ENCODE measurements at places on chromosomes 2 and 18.
A peak's percentile ranks its signal among the peaks of the same experiment; 100 is the strongest.

- no peak for DNase-seq
Measured at GRCh38 chr2:20544153-20544747, 97.4 kb downstream of the RHOB start.

- no peak for DNase-seq
Measured at GRCh38 chr2:198558176-198558575, 753.8 kb downstream of the PLCL1 start.

GRCh38 chr2:239832490-239833268 is 192.5 kb downstream of the NDUFA10 start:
- DNase-seq = no peak

GRCh38 chr2:239715202-239715601 is 309.9 kb downstream of the NDUFA10 start:
- DNase-seq = no peak

DNA sequence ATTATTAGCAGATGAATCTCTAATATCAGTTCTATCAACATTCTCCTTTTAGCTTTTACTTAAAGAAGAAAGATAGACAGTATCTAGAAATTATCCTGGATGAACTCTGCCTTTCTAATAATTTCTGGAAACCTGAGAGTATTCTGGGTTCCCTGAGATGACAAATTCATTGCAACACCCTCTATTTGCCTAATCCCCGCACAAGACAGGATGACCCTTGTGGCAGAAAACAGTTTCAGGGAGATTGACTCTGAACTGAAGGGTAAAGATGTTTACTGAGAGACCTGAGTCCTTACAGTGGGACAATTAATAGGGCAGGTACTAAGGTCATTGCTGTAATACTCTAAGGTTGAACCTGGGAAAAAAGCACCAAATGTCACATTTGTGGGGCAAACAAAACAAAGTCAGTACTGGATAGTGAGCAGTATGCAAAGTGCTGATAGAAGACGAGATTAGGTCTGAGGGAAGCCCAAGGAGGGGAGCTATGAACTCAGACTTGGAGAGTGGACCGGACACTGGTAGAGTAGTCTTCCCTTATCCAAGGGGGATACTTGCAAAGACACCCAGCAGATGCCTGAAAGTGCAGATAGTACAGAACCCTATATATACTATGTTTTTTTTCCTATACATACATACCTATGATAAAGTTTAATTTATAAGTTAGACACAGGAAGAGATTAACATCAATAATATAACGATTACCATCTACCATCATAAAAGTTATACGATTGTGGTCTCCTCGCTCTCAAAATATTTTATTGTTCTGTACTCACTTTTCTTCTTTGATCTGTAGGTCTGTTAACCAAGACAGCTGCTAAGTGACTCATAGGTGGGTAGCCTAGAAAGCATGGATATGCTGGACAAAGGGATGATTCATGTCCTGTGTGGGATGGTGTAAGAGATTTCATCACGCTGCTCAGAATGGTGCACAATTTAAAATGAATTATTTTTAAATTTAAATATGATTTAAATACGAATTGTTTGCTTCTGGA is 148.3 kb upstream of the KLHL14 start:
- DNase-seq = no peak

GRCh38 chr2:227308784-227309183 is 16.3 kb upstream of the MFF start:
- no peak for DNase-seq

- no peak for DNase-seq
Measured at GRCh38 chr2:101627285-101628029, 70.0 kb upstream of the MAP4K4 start.

DNA sequence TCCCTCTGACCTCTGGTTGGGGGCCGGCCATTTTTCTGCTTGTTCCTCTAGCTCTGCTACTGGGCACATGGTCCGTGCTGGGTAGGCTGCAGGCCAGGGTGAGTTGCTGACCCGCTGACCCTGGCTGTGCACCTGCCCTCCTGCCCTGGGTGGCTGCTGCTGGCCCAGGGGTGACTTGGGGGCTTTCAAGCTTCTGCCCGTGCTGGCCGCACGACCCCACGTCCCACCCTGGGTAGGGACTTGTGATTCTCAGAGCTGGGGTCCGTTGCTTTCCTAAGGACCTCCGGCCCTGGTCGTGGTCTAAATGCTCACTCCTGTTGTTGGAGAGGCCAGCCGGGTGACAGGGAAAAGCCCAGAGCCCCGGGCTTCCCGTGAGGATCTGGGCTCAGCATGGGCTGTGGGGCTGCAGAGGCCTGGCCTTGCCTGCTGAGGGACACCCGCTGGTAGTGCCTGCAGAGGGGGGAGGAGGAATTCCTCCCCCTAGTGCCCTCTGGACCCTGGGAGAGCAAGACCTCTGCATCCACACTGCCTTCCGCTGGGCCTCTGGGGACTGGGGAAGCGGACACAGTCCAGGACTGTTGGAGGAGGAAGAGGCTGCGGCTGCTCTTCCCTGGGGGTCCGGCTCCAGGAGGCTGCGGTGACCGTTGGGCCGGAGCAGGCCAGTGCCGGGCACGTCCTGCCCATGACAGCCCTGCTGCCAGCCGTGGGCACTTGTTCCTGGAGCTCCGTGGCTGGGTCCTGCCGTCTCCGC is 6.3 kb upstream of the GAL3ST2 start:
- DNase-seq = no peak

- no peak for DNase-seq
Measured at GRCh38 chr2:55970500-55970899, 46.9 kb upstream of the EFEMP1 start.

- DNase-seq = no peak
Measured at GRCh38 chr2:235378944-235379343, 114.9 kb upstream of the AGAP1 start.

DNA sequence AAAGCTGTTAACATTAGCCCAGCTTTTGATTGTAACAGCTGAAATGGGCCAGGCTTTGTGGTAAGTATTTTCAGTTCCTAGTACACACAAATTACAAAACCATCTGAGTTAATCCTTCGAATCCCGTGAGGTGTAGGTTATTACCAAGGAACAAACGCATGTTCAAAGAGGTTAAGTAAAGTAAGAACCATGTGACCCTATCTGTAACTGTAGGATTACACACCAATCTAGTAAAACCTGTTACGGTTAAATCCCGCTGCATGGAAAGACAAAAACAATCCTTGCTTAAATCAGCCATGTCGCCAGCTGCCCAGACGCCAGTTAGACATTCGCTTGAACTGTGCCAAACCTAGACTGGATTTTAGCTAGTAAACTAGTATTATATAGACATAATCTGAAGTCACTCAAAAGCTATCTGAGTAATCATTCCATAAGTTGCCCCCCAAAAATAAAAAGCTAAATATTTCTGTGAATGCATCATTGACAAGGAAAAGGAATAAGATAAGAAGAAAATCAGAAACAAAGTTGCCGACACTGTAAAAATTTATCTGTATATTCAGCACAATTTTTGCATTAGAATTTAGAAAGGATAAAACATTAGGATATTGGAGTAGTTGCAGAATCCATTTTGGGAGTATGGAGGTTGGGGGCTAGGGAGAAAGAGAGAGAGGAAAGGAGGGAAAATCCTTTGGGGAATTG is 638.0 kb downstream of the CNTNAP5 start:
- no peak for DNase-seq

DNA sequence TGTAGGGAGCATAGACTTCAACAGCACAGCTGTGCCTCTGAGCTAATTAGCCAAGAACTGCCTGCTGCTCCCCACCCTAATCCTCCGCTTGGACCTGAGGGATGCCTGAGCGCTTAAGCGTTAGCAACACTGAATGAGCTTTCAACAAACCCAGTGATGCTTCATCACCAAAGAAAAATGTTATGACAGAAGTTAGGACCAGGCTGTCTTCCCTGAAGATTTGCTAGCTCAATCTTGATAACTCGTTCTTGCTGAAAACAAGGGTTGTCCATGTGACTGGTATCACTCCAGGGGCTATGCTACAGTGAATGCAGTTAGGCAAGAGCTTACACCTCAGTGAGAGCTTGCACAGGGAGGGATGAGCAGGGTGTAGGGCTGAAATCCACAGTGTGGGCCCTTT is 190.7 kb upstream of the SIX2 start:
- DNase-seq = no peak

- no peak for DNase-seq
Measured at GRCh38 chr2:182207049-182207746, 219.6 kb downstream of the PDE1A start.

- no peak for DNase-seq
Measured at GRCh38 chr18:2083691-2084090, 487.6 kb downstream of the METTL4 start.

- no peak for DNase-seq
Measured at GRCh38 chr2:226440127-226440918, 359.3 kb downstream of the IRS1 start.

- no peak for DNase-seq
Measured at GRCh38 chr2:173574324-173575112, 219.8 kb downstream of the CDCA7 start.

GRCh38 chr2:172562298-172562697 is 6.4 kb downstream of the PDK1 start:
- no peak for DNase-seq

DNA sequence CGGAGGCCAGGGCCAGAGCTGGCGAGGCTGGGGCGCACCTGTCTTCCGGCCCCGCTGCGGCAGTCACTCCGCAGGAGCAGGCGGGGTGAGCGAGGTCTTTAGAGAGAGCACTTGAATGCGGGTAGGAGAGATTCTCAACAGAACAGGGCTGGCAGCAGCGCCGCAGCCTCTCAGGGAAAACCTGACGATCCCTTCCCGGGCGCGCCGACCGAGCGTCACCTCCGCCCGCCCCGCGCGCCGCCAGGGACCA is 526 bp downstream of the PRKRA start:
- DNase-seq = peak; percentile 59

GRCh38 chr2:224209555-224210285 is 170.6 kb upstream of the SERPINE2 start:
- DNase-seq = no peak

GRCh38 chr2:192035731-192036442 is 158.8 kb downstream of the TMEFF2 start:
- no peak for DNase-seq

DNA sequence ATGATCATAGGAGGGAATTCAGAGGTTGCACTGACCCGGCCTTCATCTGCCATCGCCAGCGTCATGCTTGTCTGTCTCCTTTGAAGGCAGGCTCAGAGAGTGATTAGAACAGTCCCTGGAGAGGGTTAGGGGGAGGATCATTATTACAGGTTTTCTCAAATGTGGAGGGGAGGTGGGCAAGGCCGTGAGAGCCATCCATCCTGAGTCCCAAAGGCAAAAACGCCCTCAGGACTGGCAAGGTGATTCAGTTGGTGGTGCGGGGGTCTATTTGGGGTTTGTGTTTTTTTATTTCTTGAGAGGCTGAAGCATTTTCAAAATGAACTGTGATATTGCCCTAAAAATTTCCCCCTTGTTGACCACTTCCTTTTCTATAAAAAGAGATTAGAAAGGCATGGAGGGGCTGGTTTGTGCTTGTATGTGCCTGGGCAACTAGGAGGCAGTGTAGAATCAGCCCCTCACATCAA is 39.3 kb upstream of the GYPC start:
- no peak for DNase-seq

DNA sequence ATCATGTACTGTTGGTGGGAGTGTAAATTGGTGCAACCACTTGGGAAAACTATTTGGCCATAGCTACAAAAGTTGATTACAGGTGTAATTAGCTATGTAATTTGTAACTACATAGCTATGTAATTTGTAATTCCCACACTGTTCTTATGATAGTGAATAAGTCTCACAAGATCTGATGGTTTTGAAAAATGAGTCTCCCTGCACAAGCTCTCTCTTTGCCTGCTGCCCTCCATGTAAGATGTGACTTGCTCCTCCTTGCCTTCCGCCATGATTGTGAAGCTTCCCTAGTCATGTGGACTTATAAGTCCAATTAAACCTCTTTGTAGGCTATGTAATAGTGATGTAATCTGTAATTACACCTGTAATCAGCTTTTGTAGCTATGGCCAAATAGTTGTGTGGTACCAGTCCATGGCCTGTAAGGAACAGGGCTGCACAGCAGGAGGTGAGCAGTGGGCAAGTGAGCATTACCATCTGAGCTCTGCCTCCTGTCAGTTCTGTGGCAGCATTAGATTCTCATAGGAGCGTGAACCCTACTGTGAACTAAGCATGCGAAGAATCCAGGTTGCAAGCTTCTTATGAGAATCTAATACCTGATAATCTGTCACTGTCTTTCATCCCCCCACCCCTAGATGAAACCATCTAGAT is 133.7 kb upstream of the COPS8 start:
- no peak for DNase-seq

DNA sequence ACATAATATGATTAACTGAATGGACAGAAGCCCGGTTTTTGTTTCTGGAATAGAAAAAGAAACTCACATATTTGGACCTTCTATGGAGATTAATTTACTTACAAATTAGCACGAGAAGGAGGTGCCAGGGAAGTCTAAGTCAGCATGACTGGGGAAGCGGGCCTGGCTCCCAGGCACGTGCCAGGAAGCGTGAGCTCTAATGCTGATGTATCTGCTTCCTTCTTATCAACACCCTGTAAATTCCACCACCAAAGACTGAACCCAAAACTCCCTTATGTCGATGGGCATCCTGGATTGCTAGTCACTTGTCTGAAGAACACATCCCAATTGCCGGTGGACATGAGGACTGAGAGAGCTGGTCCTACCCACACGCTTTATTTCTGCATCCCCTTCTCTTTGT is 134.5 kb downstream of the GALNT14 start:
- no peak for DNase-seq

DNA sequence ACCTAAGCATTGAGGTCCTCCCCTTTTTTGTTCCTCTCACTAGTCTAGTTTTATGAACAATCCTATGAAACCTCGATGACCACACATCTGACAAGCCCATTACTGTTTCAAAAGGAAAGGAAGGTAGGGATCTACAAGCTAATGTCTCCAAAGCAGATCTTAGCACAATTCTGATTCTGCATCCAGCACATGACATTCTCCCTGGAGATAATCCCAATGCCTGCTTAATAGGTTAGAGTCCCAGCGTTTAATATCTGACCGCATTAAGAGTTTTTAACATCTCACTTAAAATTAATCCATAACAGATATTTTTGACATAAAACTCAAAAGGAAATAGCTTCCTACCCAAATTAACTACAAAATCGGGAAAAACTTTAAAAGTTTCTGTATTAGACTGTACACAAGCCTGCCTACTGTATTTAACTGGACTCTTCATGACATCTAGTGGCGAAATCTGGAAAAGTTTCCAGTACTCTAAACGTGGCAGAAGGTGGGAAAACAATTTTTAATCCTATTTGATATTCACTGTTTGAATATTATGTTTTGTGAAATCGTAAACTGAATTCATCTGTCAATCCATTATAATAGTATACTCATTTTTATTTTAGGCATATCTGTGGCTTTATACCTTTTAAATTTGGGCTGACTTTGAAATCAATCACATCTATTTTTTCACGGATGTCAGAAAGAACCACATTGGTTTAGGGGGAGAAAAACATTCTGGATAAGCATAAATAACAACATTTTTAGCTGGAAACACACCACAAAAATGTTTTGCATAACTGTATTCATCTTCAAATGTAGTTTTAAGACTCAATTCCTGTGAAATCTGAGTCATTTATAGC is 62.4 kb downstream of the TXNL1 start:
- DNase-seq = no peak

- DNase-seq = no peak
Measured at GRCh38 chr2:111167076-111167862, 46.6 kb downstream of the BCL2L11 start.
